Stimulated activated CD8-positive, alpha-beta memory T cell treated with anti-CD3 and anti-CD28 coated beads, Interleukin-15, amount 100 ng/mL, for 24 hours (primary cell): ENCODE measurements at places on chromosomes 2 and 18.

GRCh38 chr2:39447266-39448168 is 10.4 kb upstream of the MAP4K3 start:
- DNase-seq: no peak

GRCh38 chr2:90076311-90076710 is 1384.8 kb downstream of the RPIA start:
- DNase-seq: no peak

DNA sequence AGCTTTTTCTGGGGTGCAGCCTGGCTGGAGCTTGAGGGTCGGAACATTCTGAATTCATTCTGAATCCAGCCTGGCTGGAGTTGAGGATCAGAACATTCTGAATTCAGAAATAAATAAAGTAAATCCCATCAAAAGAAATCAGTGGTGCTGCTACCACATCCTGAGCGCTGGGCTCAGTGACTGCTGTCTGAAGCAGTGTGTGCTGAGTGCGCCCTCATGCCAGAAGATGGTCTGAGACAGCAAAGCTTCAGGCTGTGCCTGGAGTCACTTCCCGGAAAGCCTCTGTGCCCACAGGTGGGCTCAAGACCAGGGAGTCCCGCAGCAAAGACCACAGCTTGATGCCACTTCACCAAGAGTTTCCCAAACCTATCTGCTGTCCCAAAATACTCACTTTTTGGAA is 187.9 kb downstream of the VAPA start:
- no peak for DNase-seq

DNA sequence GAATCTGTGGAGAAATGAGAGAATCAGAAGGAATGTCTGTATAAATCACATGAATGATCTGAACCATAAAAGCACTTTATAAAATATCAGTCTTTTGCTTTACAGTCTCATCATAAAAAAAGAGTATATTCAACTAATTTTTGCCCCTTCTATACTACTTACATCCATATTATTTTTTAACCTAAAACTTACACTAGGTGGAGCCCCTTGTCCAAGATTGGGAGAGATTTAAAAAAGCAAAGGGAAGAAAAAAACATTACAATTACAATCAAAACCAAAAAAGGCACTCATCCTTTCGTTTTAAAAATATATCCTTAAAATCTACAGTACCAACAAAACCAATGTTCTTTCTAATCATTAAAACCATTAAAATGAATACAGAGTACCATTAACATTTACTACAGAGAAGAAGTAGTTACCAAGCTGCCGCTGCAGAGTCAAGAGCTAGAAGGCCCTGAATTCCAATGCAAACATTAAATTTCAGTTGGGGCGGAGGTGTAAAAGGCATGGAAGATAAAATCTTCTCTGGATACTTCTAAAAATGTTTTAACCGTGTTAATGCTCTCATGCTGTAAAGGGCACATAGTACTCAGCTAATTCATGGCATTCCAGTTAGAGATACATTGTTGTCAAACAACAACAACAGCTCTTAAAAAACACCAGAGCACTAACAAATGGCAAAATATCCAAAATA is 56.7 kb upstream of the EPB41L3 start:
- DNase-seq: no peak

- no peak for DNase-seq
Observed at GRCh38 chr2:157903151-157903550, 27.0 kb upstream of the ACVR1 start.

DNA sequence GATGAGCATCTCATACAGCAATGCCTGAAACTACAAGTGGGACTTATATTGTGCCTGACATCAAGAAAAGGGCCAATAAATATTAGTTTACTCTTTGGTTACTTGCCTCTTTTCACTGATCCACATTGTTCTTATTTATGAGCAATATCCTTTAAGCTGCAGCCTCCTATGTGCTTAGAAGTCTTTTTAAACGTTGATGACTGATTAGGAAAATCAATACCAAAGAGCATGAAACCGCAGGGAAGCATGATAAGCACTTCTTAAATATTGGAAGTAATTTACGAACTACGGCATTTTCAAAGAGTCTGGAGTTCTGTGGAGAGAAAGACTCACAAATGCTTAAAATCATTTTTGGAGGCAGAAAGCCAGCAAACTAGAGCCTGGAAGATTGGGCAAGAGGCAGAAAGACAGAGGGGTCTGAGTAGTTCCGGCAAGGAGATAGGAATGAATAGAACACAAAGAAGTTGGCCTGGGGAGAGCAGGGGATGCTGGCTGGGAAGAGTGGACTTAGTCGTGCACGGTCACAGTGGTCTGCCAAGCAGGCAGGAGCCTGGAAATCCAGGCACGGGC is 122.6 kb upstream of the NOSTRIN start:
- DNase-seq: no peak

DNA sequence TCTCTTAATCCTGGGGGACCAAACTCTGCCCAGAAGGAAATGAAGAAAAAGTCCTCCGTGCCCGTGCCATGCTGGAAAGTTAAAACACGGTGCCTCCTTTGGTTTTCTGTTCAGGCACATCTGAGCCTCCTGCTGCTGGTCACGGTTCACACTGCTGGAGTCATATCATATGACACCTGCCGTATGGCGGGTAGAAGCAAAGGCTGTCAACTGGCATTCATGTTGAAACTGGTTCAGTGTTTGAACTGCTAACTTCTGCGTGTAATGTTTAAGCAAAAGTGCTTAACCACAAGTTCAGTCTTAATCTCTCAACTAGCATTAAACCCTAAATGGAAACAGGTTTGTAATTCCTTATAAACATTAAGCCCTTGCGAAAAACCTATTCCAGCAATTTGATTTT is 3.1 kb downstream of the STK39 start:
- peak; percentile 6 for DNase-seq

- DNase-seq: no peak
Observed at GRCh38 chr2:238103465-238104225, 3.5 kb downstream of the ESPNL start.

DNA sequence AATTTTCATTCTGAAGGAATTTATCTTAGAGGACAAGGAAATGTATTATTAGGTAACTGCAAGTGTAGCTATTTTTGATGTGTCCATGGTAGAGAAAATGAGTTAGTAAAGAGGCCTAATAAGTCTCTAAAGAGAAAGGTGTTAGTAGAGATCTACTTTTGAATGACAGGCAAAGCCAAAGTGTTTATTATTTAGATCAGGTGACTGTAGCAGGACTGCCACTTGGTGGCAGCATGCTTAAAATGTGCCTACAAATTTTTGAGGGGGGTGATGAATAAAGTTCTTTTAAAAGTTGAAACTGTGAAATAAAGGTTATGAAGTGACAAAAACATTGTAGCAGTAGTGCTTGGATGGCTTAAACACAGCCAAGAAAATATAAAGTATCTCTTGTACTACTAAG is 421.5 kb upstream of the MEIS1 start:
- no peak for DNase-seq

DNA sequence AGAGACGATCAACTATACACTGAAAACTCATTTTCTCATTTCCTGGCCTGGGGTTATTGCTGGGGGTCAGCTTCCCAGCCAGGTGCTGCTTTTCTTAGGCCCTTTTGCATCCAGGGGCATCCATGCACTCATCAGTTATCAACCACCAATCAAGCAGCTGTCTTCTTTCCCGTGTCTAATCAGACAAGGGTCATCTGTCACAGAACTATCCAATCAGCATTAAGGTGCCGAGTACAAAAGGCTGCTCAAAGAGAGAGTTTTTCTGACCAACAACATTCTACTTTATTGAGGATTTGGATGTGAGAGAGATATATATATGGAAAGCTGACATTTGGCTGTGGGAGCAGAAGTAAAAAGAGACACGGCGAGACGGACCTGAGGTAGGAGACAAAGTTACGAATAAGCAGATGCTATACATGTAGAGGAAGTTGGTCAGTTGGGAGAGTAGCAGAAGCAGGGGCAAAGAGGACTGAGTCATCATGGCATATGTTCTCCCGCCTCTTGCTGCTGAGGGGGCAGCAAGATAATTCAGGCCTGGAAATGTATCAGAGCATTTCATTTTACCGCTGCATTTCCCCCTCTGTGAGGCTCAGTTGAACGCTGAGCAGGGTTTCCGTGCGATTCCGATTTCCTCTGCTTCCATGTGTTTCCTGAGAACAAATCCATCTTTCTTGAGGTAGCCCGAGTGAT is 129.3 kb downstream of the NUP35 start:
- DNase-seq: no peak

GRCh38 chr2:71250935-71251334 is 24.0 kb upstream of the PAIP2B start:
- DNase-seq: no peak

- no peak for DNase-seq
Observed at GRCh38 chr2:48749291-48750127, 6.0 kb downstream of the LHCGR start.

DNA sequence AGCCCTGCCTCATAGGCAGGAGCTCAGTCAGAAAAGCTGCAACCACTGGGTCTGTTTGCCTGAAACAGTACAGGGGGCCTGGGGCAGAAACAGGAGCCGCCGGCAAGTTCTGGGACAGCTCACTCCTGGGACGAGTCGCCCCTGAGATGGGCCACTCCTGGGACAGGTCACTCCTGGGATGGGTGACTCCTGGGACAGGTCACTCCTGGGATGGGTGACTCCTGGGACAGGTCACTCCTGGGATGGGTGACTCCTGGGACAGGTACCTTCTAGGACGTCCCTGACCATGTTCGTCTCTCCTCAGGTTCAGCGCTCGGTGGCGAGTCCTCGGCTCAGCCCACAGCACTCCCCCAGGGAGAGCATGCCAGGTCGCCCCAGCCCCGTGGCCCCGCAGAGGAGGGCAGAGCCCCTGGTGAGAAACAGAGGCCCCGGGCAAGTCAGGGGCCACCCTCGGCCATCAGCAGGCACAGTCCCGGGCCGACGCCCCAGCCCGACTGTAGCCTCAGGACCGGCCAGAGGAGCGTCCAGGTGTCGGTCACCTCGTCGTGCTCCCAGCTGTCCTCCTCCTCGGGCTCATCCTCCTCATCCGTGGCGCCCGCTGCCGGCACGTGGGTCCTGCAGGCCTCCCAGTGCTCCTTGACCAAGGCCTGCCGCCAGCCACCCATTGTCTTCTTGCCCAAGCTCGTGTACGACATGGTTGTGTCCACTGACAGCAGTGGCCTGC is 51.8 kb downstream of the NTSR2 start:
- DNase-seq: no peak

DNA sequence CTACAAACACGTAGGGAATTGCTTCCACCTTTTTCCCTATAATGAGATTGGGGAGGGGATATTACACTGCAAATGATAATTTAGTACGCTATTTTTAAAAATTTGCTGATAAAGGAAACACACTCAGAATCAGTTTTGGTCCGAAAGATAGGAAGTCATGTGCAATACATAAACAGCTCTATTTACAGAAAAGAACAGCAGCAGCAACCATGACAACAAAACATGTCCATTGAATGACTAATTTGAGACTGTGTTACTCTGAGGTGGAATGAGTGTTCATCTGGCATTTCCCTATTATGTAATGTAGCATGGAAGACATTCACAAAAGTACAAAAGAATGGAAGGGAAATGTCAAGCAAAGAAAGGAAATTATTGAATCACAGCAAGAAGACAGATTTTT is 337.2 kb downstream of the NBAS start:
- DNase-seq: no peak

- no peak for DNase-seq
Observed at GRCh38 chr2:167489325-167489724, 601.0 kb downstream of the XIRP2 start.

- no peak for DNase-seq
Observed at GRCh38 chr2:85439025-85439472, 20.5 kb downstream of the SH2D6 start.

GRCh38 chr2:88753833-88754584 is 62.5 kb downstream of the RPIA start:
- DNase-seq: no peak

DNA sequence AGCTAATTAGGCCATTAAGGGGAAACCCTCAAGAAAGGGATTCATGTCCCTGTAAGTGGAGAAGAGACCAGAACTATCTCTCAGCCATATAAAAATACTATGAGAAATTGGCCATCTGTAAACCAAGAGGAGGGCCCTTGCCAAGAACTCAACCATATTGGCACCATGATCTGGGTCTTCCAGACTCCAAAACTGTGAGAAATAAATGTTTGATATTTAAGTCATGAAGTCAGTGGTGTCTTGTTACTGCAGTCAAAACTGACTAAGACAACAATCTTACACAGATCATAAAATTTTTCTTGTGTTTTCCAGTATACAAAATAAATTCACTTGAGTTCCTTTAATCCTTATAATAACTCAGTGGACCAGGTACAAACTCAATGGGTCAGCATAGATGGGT is 589.8 kb upstream of the CDH2 start:
- no peak for DNase-seq

GRCh38 chr18:8049147-8049546 is 482.0 kb downstream of the PTPRM start:
- DNase-seq: no peak

DNA sequence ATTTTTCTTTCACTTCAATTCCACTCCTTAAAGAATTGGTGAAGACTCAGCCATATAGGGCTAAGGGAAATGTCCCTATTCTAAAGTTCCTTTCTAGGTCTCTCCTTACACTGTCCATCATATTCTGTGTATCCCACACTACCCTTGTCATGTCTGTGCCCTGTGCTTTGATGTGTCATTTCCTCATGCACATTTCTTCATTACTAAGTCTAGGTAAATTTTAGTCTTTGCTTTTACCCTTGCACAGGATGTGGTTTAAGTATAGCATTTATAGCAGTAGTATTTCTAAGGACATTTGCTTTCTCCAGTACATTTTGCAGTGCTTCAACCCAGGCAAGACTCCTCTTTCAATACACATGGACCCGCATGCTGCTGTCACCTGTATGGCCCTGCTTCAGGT is 221.5 kb upstream of the ACVR2A start:
- no peak for DNase-seq

DNA sequence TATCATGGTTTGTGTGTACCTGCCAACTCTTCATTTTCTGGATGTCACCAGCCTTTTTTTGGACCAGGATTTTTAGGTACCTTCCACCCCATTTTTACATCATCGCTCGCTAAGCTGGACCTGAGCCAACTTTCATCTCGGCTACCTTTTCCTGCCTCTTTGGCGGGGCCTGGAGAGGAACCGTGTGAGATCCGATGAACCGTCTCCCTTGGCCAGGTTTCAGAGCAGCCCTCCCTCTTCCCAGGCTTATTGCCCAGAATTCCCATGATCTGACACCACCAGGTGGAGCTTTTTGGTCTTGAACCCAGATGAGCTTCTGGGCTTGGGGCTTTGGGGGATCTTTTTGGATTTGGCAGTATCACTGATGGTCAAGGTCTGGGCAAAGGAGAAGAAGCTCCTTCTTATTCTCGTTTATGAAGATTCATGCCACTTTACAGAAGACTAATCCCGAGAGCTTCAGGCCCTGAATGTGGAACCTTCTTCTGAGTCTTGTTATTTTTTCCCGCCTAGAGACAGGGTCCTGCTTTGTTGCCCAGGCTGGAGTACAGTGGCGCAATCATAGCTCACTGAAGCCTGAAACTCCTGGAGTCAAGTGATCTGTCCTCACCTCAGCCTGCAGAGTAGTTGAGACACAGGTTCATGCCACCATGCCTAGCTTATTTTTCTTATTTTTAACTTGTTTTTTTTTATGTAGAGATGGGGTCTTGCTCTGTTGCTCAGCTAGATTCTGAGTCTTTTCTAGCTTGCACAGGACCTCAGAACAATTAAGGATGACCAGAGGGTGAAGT is 50.4 kb downstream of the GATA6 start:
- DNase-seq: no peak
